Omental fat pad (tissue), 4 donors: ENCODE measurements at places on chromosomes 7 and 10. TPM values are rescaled to one million over a fixed set of nuclear protein-coding genes. Genes with fewer than 3 reads are reported as not detected.

The TACC2 gene
- 32.4 TPM for total RNA-seq

The TSPAN12 gene
- total RNA-seq = 21.3 TPM

DNA sequence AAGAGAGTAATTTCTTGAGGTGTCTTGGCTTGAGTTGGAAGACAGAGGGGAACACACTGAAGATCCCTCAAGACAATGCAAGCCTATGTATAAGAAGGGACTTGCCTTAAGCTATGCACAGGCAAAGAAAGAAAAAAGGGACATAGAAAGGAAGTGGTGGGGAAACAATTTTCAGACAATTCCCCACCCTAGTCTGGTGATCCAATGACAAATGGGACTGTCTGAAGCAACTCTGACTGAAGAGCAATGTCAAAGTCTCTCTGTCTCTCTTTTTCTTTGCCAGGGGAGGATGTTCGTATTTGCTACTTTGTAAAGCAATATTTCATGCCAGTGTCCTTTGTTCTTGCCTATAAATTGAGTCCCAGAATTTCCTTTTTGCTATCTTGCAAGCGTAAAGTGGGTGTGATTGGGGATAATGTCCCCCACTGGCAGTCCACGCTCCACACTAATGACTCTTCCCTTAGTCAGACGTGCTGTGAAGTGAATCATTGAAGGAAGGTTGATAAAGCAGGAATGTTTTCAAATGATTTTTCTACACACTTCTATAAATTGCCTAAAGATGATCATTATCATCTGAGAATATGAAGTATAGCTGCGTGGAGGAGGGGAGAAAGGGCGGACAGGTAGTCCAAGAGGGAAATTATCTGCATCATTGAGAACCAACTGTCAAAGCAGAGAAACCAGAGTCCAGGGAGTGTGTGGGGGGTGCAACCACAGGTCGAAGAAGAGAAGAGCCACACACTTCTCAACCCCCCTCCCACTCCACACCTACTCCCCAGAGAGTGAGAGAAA, 243.8 kb upstream of the ETV1 start:
- no peak for DNase-seq

DNA sequence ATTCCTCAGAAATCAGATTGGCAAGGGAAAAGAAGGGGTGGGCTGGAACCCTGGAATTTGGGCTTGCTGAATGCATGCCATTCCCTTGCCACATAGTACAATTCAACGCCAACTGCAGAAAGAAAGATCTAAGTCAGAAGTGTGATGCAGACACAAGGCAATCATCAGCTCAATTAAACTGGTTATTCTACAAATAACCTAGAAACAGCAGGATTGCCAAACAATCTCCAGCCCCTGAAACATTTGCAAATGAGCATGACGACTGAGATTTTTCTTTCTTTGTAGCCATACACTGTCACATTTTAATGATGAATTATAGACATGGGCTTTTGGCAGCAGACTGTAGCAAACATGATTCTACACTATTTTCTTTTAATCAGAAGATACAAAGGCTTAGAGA, 16.5 kb upstream of the CREB5 start:
- DNase-seq = no peak

- no peak for DNase-seq
These were observed 563 bp downstream of the STAM start for GRCh38 chr10:17644485-17644943.
